ENCODE measurements at places on chromosomes 3 and 15. TPM values are rescaled to one million over a fixed set of nuclear protein-coding genes. Genes with fewer than 3 reads are reported as not detected.
A peak's percentile ranks its signal among the peaks of the same experiment; 100 is the strongest.

The HCN4 gene
- not detected for total RNA-seq

The NR2E3 gene
- not detected for total RNA-seq

The C3orf70 gene
- 0.05 TPM for total RNA-seq

GRCh38 chr15:91635080-91635479, 218.4 kb upstream of the SLCO3A1 start:
- H3K36me3 ChIP-seq, result no peaks in the 10 kb centered on the region
- no peaks in the 10 kb centered on the region for H3K4me1 ChIP-seq
- no peak overlapping the region for H3K27ac ChIP-seq
- no peak overlapping the region for H3K4me3 ChIP-seq
- no peak for DNase-seq

The TOPAZ1 gene
- not detected for total RNA-seq

The KBTBD13 gene
- total RNA-seq, result not detected

GRCh38 chr3:182797876-182798275, 4.6 kb downstream of the ATP11B start:
- H3K36me3 ChIP-seq, result peaks cover 22% of the 10 kb centered on the region
- peaks cover 35% of the 10 kb centered on the region for H3K4me1 ChIP-seq
- peaks cover 1% of the 10 kb centered on the region for H3K27me3 ChIP-seq

- peaks cover 6% of the 10 kb centered on the region for H3K36me3 ChIP-seq
- H3K27me3 ChIP-seq, result no peaks in the 10 kb centered on the region
- peak overlapping the region; percentile 49 for H3K4me3 ChIP-seq
- H3K4me1 ChIP-seq, result peaks cover 60% of the 10 kb centered on the region
- DNase-seq, result peak; percentile 74
- H3K27ac ChIP-seq, result peak overlapping the region; percentile 94
These were observed 1.5 kb upstream of the GCSAM start for GRCh38 chr3:112134335-112135124.

DNA sequence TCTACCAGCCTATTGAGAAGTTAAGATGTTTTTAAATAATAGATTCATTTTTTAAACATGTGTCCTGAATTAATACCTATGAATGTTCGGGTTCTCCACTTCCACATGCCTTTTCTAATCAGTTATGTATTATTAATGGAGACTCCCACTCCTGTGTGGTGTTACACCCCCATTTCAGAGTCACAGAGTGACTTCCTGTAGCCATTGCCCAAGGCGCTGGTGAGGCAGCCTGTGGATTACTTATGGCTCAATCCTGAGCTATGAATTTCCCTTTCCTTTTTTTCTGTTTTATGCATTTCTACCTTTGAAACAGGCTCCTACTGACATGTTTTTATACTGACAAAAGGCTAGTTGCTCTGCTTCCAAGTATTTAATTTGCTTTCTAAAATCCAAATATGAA, 162.3 kb downstream of the GABRG3 start:
- no peaks in the 10 kb centered on the region for H3K4me1 ChIP-seq
- DNase-seq, result no peak
- no peak overlapping the region for H3K27ac ChIP-seq
- no peak overlapping the region for H3K4me3 ChIP-seq
- no peaks in the 10 kb centered on the region for H3K27me3 ChIP-seq
- H3K36me3 ChIP-seq, result peaks cover 2% of the 10 kb centered on the region
